GM19239 (cell line): ENCODE measurements at places on chromosomes 1 and 21.

GRCh38 chr1:226586116-226586515, 37.6 kb downstream of the STUM start:
- DNase-seq: no peak

- no peak for DNase-seq
Observed at GRCh38 chr1:237542525-237543418, 347.9 kb downstream of the ZP4 start.

DNA sequence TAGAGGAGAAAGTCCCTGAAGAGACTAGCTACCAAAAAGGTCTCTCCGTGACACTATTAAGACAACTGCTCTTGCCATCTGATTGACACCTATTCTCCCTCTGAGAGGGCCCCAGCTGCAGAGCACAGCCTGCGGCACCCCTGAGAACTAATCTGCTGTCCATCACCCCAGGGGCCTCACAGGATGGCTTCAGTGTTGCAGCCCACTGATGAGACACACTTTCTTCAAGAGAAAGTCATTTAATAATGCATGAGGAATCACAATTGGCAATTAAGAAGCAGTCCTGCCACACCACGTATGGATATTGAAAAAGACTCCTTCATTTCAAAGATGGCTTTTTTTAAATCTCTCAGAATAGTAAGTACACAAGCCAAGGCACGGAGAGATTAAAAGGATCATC, 48.9 kb downstream of the CAPN8 start:
- DNase-seq: no peak

GRCh38 chr1:89724369-89725010, 91.6 kb downstream of the LRRC8C start:
- no peak for DNase-seq

DNA sequence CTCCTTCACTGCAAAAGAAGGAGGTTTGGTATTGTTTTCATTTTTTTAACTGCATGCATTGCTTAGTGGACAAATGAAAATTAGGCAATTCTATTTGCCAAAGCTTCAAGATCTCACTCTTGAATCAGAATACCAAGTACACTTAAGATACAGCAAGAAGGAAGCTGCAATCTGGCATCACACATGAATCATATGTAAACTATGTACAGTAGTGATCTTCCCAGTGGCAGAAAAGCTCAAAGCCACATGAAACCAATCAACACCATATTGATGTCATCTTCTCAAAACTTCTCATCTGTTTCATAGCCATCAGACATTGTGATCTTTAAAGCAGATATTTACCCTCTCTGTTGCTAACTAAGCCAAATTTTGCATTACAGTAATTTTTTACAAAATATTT, 550.1 kb downstream of the LTN1 start:
- no peak for DNase-seq

- no peak for DNase-seq
Observed at GRCh38 chr1:20068722-20069121, 1.3 kb upstream of the PLA2G5 start.
